ENCODE measurements at places on chromosomes 12 and 14. TPM values are rescaled to one million over a fixed set of nuclear protein-coding genes. Genes with fewer than 3 reads are reported as not detected.

Gene CLEC4C
- total RNA-seq: not detected

Gene SIX1
- total RNA-seq: 2.6 TPM

DNA sequence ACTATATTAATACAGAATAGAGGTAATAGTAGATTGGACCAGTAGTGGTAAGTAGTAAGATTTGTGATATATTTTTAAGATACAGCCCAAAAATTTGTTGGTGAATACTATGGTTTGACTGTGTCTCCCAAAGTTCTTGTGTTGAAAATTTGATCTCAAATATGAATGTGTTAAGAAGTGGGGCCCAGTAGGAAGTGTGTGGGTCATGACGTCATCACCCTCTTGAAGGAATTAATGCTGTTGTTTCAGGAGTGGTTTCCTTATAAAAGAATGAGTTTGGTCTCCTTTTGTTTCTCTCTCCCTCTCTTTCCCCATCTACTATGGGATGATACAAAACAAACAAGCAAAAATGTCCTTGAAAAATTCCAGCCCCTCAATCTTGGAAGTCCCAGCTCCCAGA, 16.3 kb downstream of the LUM start:
- no peak for DNase-seq

DNA sequence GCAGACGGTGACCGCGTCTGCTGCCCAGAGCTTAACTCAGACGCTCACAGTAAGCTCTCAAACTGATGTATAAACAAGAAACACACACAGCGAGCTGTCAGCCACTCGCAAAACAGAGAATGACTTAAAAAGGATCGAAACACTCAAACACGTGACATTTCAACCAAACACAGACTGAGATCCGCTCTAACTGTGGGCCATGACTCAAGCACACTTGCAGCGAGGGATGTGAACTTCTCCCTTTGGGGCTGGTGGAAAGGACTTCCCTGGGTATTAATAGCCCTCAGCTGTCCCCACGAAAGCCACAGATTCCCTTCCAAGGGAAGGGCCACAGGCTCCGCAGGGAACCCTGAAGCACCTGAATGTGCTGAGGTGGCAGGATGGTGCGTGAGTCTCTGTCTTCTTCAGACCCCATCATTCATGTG, 29.1 kb downstream of the CCDC88C start:
- DNase-seq: no peak

DNA sequence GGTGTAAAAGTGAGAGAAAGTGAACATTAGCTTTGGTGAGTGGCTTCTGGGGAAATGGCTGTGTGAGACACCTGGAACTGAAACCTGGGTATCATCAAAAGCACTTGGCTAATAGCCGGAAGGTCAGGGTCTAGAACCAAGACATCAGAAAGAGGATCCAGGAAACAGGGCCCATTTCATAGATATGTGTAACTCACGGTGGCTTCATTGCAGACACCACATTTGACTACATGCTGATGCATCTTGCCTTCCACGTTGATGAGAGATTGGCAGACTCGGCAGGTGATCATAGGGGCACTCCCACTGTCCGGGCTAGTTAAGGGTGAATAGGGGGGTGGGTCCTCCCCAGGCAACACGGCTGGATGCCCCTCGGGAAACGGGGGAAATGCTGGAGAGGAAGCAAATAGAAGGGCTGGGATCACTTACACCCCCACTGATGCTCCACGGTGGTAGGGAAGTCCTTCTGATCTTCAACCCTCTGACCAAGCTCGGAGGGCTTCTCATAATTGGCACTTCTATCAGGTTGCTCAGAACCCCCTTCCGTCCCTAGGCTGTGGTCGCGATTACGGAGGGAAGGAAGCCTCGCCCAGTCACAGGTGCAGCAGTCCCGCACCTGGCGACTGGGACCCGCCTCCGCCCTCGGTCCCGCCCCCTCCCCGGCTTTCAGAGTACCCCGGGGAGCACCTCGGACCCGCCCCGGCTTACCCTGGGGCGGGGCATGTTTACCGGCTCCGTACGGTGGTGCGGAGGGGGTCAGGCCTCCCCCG, 593 bp downstream of the PIP4P1 start:
- no peak for DNase-seq

GRCh38 chr12:76192416-76192815, 107.9 kb upstream of the NAP1L1 start:
- DNase-seq: no peak

DNA sequence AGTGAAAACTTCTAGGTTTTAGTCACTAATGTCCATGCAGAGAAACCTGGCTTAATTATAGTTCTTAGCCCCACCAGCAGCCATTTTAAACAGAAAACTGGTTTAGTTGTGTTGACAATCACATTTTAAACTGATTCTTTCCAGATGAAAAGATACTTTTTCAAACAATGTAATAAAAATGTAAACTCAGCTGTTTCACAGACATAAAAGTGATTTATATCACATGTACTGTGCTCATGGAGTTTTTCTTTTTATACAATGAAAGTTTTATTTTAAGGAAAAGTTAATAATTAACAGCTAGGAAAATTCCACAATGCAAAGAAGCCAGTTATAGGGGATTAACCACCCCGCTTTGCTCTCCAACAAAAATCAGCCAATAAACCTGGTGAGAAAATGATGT, 129.7 kb downstream of the PAX9 start:
- no peak for DNase-seq

GRCh38 chr14:78848234-78848820, 678.2 kb downstream of the NRXN3 start:
- no peak for DNase-seq

DNA sequence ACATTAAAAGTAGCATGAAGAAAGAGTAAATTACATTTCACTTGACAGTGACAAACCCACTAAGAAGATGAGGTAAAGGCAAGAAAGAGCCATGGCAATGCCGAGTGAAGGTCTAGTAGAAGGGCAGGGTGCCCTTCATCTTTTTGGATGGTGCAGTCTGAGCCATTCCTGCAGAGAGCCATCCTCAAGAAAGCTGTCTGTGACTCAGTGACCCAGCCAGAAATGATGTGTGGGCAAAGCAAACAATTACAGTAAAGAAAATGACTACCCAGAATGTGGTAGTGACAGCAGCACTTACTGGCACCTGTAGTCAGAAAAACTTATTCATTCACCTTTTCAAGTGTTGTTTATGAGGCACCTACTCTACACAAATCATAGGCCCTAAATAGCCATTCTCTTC, 281.7 kb downstream of the DUSP6 start:
- no peak for DNase-seq
